ENCODE measurements at places on chromosomes 12 and 14.

GRCh38 chr14:51676549-51676948 is 24.8 kb downstream of the FRMD6 start:
- no peak overlapping the region for H3K4me3 ChIP-seq
- no peaks in the 10 kb centered on the region for H3K36me3 ChIP-seq
- H3K4me1 ChIP-seq = peaks cover 16% of the 10 kb centered on the region
- H3K27me3 ChIP-seq = peaks cover 4% of the 10 kb centered on the region

- no peaks in the 10 kb centered on the region for H3K4me1 ChIP-seq
- H3K27me3 ChIP-seq = no peaks in the 10 kb centered on the region
- DNase-seq = no peak
Observed at GRCh38 chr12:26678697-26679660, 154.0 kb downstream of the ITPR2 start.

GRCh38 chr14:80465546-80466220 is 254.4 kb upstream of the DIO2 start:
- no peaks in the 10 kb centered on the region for H3K4me1 ChIP-seq
- H3K27ac ChIP-seq = no peak overlapping the region
- no peak for DNase-seq
- no peaks in the 10 kb centered on the region for H3K27me3 ChIP-seq

DNA sequence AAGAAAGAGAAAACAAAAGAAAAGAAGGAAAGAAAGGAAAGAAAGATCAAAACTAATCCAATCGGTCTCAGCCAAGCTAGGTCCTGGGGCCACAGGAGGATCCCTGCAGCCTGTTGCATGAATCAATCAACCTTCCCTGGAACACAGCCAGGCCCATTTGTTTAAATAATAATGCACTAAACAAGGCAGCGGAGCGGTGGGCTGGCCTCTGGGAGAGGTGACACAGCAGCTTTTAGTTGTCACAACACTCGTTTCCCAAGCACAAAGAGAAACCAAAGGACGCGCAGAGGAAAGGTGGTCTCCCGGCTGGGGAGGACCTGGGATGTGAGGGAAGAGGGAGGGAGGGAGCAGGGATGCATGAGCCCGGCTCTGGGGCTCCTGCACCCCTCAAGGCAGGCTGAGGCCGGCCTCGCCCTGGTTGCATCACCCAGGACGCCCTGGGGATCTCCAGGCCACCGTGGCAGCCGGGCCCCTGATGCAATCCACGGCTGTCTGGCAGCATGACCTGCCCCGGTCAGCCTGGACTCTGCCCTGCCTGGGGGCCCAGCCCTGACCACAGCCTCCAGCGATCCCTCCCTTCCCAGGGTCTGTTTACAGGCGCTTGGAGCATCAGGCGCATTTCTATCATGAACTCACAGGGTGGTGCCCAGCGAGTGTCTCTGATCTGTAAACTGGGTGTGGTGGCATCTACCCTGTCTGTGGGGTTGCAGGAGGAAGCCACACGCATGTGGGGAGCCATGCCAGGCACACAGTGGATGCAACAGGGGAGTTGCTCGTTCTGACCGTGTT is 32.5 kb downstream of the MMP17 start:
- H3K4me1 ChIP-seq = no peaks in the 10 kb centered on the region
- DNase-seq = no peak
- peak overlapping the region; percentile 22 for H3K27ac ChIP-seq
- H3K36me3 ChIP-seq = no peaks in the 10 kb centered on the region
- peaks cover 3% of the 10 kb centered on the region for H3K27me3 ChIP-seq
- no peak overlapping the region for H3K4me3 ChIP-seq

- DNase-seq = peak; percentile 66
- H3K27me3 ChIP-seq = peaks cover 3% of the 10 kb centered on the region
- peak overlapping the region; percentile 99 for H3K4me3 ChIP-seq
- H3K36me3 ChIP-seq = peaks cover 49% of the 10 kb centered on the region
- H3K4me1 ChIP-seq = peaks cover 57% of the 10 kb centered on the region
Observed at GRCh38 chr14:61695695-61696527, 598 bp downstream of the HIF1A start.

DNA sequence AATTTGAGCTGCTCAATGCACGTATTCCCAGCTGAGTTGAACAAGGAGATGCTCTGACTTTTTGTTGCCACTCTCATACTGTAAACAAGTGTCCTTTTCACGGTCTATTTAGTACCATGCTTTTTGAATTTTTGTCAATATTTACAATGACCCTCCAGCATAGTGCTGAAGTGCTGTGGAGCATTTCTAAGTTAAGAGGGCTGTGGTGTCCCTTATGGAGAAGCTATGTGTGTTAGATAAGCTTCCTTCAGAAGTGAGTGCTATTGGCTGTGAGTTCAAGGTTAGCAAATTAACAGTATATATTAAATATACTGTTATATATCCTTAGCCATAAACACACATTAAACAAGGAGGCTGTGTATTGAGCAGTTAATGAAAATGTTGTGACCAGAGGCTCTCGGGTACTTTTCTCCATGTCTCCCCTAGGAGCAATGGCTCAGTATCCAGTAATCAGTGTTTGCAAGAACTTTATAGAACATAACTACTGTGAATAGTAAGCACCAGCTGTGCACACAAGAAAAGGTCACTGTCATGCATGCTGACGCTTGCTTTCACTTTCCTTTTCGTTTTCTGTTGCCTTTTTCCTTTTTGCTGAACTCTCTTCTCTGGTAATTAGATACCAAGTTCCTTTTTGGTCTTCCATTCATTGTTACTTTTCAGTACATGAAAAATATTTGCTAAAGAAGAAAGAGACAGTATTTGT is 187.2 kb upstream of the NEDD1 start:
- DNase-seq = no peak
- H3K4me1 ChIP-seq = peaks cover 9% of the 10 kb centered on the region
- H3K27ac ChIP-seq = peak overlapping the region; percentile 89
- no peaks in the 10 kb centered on the region for H3K36me3 ChIP-seq
- no peaks in the 10 kb centered on the region for H3K27me3 ChIP-seq
- H3K4me3 ChIP-seq = peak overlapping the region; percentile 85

GRCh38 chr12:51334764-51335163 is 10.8 kb upstream of the BIN2 start:
- H3K36me3 ChIP-seq = no peaks in the 10 kb centered on the region
- no peak overlapping the region for H3K27ac ChIP-seq
- H3K4me1 ChIP-seq = peaks cover 7% of the 10 kb centered on the region
- H3K27me3 ChIP-seq = no peaks in the 10 kb centered on the region

GRCh38 chr12:14171106-14171505 is 189.7 kb upstream of the GRIN2B start:
- H3K36me3 ChIP-seq = no peaks in the 10 kb centered on the region
- H3K27me3 ChIP-seq = no peaks in the 10 kb centered on the region
- peaks cover 3% of the 10 kb centered on the region for H3K4me1 ChIP-seq
- H3K4me3 ChIP-seq = no peak overlapping the region

DNA sequence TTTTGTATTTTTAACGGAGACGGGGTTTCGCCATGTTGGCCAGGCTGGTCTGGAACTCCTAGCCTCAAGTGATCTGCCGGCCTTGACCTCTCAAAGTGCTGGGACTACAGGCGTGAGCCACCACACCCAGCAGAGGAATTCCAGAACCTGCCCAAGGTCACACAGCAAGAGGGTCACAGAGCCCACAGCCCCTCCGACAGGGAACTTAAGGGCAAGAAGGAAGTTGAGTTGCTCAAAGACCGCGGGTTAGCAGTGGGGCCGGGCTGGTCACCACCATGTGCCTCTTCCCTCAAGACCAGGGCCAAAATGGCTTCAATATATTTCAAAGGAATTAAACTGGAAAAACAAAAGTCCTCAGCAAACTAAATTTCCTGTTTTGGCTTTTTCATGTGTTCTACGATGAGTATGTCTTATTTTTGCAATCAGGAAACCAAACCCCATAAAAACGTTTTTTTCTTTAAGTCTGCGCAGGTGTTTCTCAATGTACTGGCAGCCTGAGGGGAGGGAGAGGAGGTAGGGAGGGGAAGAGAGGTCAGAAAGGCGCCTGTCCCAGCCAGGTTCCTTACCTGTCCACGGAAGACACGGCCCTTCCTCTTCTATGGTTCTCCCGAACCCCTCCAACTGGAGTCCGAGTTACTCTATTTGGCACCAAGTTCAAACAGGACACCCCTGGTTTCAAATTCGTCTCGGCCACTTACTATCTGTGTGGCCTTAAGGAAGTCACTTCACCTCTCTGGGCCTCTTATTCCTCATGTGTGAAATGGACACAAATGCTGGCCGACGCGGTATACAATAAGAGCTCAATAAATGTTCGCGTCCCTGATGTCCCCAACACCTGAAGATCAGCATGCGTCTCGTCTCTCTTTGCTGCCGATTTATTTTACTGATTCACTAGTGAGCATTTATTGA is 778 bp downstream of the SLC8B1 start:
- DNase-seq = no peak
- peak overlapping the region; percentile 80 for H3K27ac ChIP-seq
- no peaks in the 10 kb centered on the region for H3K27me3 ChIP-seq
- H3K36me3 ChIP-seq = peaks cover 12% of the 10 kb centered on the region
- H3K4me3 ChIP-seq = peak overlapping the region; percentile 97

- H3K36me3 ChIP-seq = no peaks in the 10 kb centered on the region
- no peak overlapping the region for H3K4me3 ChIP-seq
- no peak for DNase-seq
- no peaks in the 10 kb centered on the region for H3K27me3 ChIP-seq
Observed at GRCh38 chr12:88922816-88923215, 342.5 kb upstream of the KITLG start.

DNA sequence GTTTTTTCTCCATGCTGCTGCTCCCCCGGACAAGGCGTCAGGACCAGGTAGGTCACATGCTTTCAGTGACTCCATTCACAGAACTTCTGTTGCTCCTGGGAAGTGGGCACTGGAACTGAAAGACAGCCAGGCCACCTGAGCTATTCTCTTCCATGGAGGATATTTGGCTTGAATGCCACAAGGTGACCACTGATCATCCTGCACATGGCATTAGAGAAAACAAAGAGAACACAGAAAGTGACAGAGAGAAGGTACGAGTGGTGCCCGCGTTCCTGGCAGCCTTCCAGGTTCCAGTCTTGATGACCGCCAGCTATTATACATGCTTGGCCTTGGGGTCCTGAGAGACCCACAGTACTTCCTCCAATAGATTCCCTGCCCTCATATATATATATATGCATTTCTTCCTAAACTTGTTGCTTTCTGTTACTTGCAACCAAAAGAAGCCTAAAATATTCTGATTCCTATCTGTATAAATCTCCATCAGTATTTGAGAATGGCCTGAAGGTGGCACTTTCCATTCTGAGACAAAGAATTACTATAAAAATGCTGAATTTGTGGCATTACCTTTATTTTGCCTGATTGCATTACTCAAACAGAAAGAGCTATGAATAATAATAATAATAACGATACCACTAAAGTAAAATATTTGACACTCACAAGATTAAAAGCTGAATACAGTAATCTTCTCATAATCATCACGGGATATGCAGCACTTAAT is 174.9 kb downstream of the FOXN3 start:
- no peak overlapping the region for H3K4me3 ChIP-seq
- H3K36me3 ChIP-seq = peaks cover 18% of the 10 kb centered on the region
- DNase-seq = no peak
- peaks cover 66% of the 10 kb centered on the region for H3K4me1 ChIP-seq
- H3K27me3 ChIP-seq = no peaks in the 10 kb centered on the region
- H3K27ac ChIP-seq = no peak overlapping the region

GRCh38 chr12:111828338-111828979 is 13.6 kb upstream of the MAPKAPK5 start:
- H3K27me3 ChIP-seq = no peaks in the 10 kb centered on the region
- no peak for DNase-seq
- no peak overlapping the region for H3K4me3 ChIP-seq
- no peaks in the 10 kb centered on the region for H3K4me1 ChIP-seq

DNA sequence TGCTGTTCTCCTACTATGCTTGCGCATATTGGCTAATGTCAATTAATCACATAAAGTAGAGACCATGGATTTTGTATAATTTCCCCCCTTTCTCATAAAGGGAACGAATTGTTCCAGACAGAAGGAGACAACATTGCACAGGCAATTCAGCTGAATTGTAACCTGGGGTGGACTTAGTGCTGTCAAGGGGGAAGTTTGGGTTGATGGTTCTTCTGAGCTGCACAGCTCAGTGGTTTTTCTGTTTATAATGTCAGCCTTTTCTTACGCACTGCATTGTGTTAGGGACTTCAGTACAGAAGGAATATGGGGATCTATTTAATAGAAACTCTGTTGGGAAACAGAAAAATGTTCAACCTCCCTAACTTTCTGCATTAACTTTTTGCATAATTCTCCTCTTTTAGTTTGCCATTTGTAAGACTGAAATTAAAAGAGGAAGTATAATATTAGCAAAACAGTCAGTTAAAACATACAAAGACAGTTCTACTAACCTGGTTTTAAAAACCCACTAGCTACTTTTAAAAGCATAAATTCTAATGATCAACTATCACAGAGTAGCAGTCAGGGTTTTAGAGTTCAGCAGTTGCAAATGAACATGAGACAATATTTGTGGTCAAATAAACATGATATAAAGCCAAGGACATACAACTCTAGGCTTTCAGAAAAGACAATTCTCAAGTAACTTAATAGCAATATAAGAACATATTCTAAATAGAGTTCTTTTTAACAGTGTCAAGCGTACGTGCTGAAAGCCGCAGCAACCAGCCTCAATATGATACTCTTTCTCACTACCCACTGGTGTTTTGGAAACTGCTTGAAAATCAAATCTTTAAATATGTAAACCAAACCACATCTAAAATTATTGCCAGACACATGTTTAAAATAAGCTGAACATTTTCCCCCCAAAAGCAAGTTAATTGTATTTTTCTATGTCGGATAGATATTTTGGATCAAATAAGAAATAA is 393.0 kb downstream of the FSCB start:
- no peaks in the 10 kb centered on the region for H3K36me3 ChIP-seq
- H3K27ac ChIP-seq = no peak overlapping the region
- no peak for DNase-seq
- H3K4me1 ChIP-seq = no peaks in the 10 kb centered on the region
- no peak overlapping the region for H3K4me3 ChIP-seq

- no peaks in the 10 kb centered on the region for H3K27me3 ChIP-seq
- peaks cover 18% of the 10 kb centered on the region for H3K36me3 ChIP-seq
- DNase-seq = no peak
- H3K4me1 ChIP-seq = no peaks in the 10 kb centered on the region
Observed at GRCh38 chr12:124426594-124427555, 132.0 kb downstream of the RFLNA start.

Measured in activated naive CD8-positive, alpha-beta T cell treated with anti-CD3 and anti-CD28 coated beads, Interleukin-2, amount 50 U/mL, for 24 hours (primary cell).